ENCODE measurements at places on chromosomes 4 and X.

DNA sequence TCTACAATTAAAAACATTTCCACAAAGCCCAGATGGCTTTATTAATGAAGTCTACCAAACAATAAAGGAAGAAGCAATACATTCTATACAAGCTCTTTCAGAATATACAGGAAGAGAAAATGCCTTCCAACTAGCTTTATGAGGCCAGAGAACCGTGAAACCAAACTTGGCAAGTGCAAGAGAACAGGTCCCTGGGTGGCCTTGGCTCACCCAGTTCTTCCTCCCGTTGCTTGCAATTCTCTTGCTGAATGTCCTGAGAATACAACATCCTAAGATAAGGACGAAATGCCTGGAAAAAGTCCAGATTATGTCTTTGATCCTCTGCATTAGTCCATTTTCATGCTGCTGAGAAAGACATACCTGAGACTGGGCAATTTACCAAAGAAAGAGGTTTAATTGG lies 204.9 kb downstream of the MAD2L1 start:
- DNase-seq, result no peak

- no peak for DNase-seq
Measured at GRCh38 chr4:120079839-120080520, 13.3 kb upstream of the MAD2L1 start.

DNA sequence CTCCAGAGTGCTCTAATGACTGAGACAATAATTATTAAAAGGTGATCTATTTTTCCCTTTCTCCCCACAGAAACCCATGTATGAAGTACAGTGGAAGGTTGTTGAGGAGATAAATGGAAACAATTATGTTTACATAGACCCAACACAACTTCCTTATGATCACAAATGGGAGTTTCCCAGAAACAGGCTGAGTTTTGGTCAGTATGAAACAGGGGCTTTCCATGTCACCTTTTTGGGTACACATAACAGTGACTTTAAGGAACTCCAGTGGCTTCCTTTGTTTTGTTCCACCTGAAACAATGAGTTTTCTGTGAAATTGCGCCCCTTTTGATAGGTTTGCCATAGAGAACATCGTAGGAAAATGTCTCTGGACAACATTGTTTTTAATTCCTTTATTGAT lies 69.6 kb downstream of the KIT start:
- DNase-seq, result no peak

- no peak for DNase-seq
Measured at GRCh38 chrX:57821703-57822387, 88.4 kb downstream of the ZXDA start.

Measured in ascending aorta (tissue), 2 donors.